RKO (cell line): ENCODE measurements at places on chromosomes 12 and 14.

DNA sequence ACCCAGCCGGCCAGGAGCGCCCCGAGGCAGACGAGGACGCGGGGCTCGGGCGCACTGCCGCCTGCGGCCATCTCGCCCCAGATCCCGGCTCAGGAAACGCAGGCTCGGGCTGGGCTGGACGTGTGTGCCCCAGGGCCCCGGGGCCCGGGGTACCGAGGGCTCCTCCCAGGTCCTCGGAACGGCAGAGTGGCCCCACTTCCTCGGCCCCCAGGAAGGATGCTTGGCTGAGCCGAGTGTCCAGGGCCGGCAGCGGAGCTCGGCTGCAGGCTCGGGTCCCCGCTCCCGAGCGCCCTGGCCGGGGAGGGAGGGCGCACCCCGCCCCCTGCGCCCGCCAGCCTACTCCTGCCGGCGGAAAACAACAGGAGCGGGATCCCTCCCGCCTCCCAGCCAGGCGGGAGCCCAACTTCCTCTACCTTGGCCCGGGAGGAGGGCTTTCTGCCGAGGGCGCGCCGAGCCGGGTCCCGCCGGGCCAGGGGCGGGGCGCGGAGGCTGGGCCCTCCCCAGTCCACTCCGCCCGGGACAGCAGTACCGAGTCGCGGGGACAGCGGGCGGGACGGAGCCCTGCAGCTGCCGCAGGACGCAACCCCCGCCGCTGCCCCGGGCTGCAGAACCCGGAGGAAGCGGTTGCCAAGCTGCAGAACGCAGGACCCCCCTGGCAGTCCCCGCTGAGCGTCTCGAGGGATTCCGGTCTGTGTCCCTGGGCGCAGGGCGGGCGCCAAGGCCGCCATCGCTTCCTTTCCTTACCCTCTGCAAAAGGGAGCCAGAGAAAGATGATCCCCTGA is at the start of gene VSIG10:
TSS of gene VSIG10 (minus strand) at position 411 of the 782 bp plus-strand sequence. CDS start at position 71, 340 bp downstream.
- peak; percentile 69 for DNase-seq

GRCh38 chr12:96099421-96099820 is 64.0 kb upstream of the LTA4H start:
- DNase-seq: no peak

DNA sequence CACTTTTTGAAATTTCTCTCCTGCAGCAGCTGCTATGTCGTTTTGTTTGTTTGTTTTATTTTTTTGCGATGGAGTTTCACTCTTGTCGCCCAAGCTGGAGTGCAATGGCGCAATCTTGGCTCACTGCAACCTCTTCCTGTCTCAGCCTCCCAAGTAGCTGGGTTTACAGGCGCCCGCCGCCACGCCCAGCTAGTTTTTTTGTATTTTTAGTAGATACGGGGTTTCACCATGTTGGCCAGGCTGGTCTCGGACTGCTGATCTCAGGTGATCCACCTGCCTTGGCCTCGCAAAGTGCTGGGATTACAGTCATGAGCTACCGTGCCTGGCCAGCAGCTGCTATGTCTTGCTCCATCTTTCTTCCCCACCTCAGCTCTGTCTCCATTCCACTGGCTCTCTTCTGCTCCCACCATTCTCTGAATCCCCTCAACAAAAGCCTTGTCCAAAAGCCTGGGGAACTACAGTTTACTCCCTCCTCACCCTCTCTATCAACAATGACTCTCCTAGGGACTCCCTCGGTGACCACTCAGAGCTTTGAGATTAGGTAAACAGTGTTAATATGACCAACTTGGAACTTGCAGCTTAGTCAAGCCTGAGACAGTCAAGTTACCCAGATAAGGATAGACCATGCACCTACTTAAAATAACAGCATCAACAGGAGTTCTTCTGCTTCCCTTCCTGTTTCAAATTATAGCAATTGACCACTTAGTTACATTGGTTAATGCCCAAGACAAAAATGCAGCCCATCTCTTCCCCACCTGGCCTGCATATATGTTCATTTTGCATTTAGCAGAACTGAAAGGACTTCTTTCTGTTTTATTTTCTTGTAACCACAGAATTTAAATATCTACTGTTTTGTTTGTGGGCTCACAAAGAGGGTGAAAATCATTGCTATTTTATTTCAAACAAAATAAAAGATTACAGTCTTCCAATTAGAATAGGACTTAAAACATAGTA is 189.0 kb upstream of the AMIGO2 start:
- DNase-seq: no peak

GRCh38 chr12:81081726-81082125 is 3.8 kb downstream of the ACSS3 start:
- DNase-seq: no peak

DNA sequence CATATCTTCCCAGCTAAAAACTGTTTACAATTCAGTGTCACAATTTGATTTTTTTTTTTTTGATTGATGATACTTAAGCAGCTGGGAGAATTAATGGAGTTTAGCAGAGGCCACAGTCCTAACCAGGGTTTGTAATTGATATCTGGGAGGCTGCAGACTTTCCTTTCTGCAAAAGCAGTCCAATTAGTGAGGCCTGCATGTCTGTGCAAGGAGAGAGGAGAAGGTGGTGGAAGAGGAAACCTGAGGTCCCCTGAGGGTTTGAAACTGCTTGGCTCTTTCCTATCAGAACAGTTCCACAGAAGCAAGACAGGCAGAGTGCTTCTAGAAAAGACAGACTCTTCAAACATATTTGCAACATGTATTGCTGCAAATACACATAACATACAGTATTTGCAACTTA is 160.8 kb upstream of the KRR1 start:
- no peak for DNase-seq

DNA sequence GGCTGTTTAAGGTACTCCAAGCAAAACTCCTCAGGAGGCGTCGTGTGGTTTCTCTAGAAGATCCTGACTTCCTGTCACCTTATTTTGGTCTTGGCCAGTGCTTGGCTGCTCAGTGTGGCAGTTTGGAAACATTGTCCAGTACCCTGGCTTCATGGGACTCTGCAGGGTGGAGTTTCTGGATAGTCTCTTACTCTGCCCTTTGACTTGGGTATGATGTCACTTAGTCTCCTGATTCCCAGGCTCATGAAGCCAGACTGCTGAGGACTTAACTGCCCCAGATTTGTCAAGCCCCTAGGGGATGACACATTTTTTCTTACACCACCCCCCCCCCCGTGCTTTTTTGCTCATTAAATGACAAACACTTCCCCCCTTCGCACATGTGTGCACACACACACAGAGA is 82.7 kb downstream of the ADCK1 start:
- no peak for DNase-seq

GRCh38 chr14:99520571-99521081 is 39.4 kb downstream of the CCNK start:
- DNase-seq: no peak

DNA sequence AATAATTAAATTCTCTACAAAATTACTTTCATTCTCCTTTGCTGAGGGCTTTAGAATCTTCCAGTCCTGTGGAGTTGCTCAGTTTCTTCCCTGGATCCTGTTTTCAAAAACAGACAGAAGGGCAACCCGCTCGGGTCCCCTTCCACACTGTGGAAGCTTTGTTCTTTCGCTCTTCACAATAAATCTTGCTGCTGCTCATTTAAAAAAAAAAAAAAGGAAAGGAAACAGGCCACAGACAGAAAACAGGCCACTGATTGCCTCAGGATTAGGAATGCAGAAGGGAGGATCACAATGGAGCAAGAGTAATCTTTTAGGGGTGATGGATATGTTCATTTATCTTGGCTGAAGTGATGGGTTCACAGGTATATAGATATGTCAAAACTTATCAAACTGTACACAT is 29.5 kb upstream of the HIGD1C start:
- no peak for DNase-seq

GRCh38 chr12:95603351-95604145 is 52.3 kb upstream of the USP44 start:
- DNase-seq: no peak

GRCh38 chr14:70045844-70046535 is 142.8 kb downstream of the SLC8A3 start:
- no peak for DNase-seq

GRCh38 chr12:1583421-1584078 is 10.8 kb downstream of the FBXL14 start:
- peak; percentile 88 for DNase-seq

GRCh38 chr14:61591862-61592261 is 103.5 kb upstream of the HIF1A start:
- DNase-seq: no peak

GRCh38 chr12:70268972-70269371 is 25.7 kb downstream of the CNOT2 start:
- no peak for DNase-seq

DNA sequence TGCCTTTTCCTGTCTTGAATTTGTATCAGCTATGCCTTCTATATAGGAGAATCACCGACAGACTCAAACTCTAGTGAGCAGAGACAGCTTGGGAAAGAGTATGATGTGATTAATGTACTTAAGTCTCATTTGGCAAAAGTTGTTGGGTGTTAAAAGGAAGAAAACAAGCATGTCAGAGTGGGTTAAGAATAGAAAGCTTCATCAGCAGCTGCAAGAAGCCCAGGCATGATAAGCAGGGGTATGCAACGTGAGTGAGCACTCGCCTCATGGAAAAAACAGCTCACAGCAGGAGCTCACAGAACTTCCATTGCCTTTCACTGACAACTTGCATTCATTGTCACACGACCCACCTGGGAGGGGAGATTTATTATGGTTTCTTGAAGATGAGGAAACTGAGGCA is 35.9 kb upstream of the WNK1 start:
- DNase-seq: no peak

GRCh38 chr12:67593041-67593440 is 55.5 kb upstream of the DYRK2 start:
- no peak for DNase-seq

DNA sequence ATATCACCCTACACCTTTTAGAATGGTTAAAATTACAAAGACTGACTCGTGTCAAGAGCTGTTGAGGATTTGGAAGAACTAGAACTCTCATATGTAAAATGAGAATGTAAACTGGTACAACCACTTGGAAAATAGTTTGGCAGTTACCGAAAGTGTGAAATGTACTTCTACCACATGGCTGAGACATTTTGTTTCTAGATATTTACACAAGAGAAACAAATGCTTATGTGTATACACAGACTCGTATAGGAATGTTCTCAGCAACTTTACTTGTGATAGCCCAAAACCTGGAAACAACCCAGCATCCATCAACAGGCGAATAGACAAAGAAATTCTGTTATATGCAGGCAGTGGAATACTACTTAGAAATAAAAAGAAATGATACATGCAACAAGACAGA is 103.0 kb downstream of the BRMS1L start:
- DNase-seq: no peak

DNA sequence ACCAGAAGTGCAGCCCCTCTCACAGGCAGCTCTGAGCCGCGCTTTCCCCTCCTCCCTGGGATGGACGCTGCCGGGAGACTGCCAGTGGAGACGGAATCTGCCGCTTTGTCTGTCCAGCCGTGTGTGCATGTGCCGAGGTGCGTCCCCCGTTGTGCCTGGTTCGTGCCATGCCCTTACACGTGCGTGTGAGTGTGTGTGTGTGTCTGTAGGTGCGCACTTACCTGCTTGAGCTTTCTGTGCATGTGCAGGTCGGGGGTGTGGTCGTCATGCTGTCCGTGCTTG is 12.3 kb upstream of the TAMALIN start:
- no peak for DNase-seq

DNA sequence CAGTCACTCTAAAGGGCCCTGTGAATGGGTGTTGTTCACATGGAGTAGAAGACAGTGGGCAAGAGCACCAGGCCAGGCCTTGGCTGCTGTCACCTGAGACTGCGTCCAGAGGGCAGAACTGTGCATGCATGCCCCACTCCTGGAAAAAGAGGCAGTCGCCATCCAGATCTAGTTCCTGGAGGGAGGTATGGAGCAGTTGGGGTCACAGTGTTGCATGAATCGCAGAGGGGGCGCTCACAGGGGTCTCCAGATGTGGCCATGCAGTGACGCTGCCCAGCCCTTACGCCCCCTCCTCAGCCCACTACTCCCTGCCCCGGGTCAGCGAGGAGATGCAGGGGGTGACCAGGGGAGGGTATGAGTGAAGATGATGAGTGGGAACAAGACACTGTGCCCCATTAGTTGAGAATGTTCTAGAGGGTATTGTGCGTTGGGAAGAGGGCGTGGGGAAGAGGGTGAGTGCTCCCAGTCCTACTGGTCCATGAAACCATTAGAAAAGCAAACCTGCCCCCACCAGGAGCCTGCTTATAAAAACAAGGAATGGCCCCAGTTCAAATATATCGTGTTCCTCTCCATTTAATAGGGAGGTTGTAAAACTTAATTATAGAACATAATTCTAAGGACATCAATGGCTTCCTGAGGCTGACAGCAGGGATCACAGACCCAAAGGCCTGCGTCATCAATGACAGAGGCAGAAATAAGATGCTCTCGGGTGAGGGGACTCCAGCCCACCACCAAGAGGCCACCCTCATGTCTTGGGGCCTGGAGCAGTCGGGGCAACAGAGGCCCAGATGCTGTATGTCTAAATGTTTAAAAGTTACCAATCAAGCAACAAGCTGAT is 32.2 kb upstream of the BCL7A start:
- no peak for DNase-seq

- no peak for DNase-seq
These were observed 91.0 kb downstream of the ELK3 start for GRCh38 chr12:96285158-96285557.

DNA sequence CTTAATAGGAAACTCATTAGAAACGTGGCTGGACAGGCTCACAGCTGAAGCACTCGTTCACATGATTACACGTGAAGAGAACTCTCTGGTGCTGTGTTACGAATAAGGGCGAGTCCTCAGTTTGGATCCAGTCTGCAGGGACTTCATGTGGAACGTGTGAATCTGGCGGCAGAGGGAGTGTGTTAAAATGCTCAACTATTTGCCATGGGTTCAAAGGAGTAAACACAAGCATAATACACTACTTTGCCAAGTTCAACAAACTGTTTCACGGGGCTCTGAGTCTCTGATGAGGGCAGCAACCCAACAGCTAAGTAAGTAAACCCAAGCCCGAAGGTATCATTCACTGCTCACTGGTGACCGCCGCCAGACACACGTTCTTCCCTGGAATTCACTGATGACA is 42.4 kb downstream of the NUAK1 start:
- DNase-seq: no peak

DNA sequence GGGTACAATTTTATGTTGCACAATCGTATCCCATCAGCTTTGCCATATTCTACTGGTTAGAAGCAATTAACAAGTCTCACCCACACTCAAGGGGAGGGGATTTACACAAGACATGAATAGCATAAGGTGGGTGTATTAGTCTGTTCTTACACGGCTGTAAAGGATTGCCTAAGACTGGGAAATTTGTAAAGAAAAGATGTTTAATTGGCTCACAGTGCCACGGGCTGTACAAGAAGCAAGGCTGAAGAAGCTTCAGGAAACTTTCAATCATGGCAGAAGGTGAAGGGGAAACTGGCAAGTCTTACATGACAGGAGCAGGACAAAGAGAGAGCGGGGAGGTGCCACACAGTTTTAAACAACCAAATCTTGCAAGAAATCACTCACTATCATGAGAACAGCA is 231.8 kb upstream of the AMIGO2 start:
- no peak for DNase-seq

- DNase-seq: no peak
These were observed 52.6 kb upstream of the FBRSL1 start for GRCh38 chr12:132437252-132437932.

DNA sequence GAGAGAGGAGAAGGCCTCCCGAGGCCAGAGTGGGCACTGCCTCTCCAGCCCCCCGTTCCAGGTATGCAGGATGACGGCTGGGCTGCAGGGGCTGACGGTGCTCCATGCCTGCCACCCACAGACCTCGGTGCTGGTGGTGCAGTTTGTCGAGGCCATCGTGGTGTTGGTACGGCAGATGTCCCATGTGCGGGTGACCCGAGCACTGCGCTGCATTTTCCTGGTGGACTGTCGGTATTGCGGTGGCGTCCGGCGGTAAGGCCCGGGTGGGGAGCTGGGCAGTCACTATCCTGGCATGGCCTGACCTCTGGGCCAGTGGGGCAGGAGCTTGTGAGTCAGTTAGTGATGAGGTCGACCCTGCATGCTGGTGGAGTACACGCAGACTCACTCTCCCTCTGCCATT is 47.4 kb downstream of the TPCN1 start:
- DNase-seq: no peak
